ENCODE measurements at places on chromosomes 3 and 15.

DNA sequence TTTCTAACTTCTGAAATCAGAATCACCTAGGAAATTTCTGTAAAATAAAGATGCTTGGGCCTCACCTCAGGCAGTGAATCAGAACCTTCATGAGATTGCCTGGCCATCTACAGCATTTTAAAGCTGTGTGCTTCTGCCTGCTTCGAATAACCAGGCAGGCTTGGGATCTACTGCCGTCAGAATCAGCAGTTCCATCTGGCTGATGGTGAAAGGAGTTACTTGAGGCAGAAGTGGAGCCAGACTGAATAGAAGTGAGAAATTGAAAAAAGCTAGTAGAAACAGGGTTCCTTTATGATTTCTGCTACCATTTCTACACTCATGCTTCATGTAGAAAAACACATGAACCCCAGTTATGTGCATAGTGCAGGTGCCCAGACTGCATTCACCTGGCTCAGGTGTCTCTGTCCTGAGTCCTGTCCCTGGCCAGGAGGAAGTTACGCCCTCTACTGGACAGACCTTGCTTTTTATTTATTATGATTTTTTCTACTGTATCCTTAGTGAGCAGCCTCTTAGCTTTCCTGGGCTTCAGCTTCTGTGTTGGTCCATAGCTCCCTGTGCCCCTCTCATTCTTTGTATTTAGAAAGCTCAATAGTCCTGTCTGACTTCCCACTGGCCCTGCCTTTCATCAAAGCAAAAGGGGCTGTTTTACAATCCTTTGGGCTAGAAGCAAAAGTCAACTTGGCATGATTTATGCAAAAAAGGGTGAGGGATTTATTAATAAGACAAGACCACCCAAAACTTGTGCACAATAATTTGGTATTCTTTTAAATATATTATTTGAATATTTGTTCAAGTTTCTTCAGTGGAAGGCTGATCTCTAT is 200.8 kb upstream of the GOLGA6L4 start:
- peak; percentile 24 for DNase-seq

DNA sequence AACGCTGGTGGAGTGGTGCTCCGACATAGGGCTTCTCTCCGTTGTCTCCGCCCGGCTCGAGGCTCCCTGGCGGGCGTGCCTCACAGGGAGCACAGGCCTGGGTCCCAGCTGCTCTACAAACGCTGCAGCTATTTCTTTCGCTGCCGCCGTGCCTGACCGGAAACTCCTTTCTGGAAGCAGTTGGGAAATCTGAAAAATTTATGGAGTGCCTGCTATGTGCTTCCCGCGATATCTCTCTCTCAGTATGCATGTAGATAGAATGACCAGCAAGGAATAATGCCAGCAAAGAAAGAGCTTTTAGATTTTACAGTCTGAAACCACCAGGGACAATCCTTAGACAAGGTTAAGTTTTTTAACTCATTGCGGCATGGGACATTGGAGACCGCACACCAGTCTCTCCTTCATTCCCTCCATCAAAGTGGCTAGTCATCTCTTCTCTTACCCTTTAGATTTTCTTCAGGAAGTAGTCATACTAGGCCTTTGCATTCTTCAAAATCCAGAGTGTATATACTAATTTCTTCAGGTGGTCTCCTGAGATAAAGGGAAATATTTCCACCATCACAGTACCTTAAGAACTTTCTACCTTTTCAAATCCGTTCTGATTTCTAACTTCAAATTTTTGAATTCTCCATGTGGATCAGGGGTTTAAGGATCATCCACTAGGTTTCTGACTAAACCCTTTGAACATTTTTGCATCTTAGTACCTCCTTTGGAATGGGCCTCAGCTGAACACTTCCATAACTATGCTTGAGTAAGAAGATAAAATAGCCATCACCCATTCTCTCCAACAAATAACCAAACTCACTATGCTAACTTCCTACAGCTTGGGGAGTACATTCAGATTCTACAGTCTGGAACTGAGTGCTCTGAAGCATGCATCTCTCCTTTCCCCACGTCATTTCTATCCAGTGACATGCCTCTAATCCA is 1.1 kb upstream of the NPHP3 start:
- peak; percentile 88 for DNase-seq

DNA sequence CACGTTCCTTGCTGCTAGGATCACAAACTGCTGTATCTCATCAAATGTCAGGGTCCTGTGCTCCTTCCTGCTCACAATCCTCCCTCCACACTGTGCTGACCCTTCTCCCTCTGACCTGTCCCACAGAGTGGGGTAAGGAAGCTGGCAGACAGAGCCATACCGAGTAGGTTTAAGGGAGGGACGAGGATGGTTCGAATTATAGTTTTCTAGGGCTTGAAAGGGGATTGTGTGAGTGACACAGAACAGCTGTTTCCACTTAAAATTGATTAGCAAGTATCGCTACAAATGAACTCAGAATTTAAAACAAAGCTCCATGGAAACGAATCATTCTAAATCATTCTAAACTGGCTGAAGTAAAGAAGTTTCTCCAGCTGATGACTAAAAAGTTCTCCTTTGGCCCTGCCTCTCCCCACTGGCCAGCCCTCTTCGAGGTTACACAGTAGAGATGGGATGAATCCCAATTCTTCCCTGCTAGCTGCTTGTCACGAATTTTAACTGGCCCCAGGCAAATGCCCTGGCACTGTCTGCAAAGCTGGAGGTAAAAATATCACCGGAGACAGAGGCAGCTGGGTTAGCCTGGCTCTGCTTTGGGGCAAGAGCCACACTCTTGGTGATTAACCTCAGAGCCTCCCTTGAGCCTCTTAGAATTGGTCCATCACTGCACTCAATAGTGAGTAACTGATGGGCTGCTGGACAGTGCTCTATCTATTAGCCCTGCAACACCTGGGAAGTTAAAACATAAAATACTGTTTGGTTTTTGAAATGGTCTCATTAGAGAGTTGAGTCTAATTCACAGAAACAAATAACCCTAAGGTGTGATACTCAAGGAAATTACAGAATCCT is 194.9 kb downstream of the CHST2 start:
- no peak for DNase-seq

GRCh38 chr3:133576169-133576568 is 2.7 kb downstream of the CDV3 start:
- no peak for DNase-seq

- no peak for DNase-seq
These were observed 18.9 kb downstream of the ABHD6 start for GRCh38 chr3:58256511-58256910.

GRCh38 chr3:9703736-9704346 is at the start of gene CPNE9:
Gene CPNE9, plus strand, starts transcription at chr3:9703833. Its CDS starts 164 bp downstream, at chr3:9703997.
- DNase-seq = peak; percentile 37

DNA sequence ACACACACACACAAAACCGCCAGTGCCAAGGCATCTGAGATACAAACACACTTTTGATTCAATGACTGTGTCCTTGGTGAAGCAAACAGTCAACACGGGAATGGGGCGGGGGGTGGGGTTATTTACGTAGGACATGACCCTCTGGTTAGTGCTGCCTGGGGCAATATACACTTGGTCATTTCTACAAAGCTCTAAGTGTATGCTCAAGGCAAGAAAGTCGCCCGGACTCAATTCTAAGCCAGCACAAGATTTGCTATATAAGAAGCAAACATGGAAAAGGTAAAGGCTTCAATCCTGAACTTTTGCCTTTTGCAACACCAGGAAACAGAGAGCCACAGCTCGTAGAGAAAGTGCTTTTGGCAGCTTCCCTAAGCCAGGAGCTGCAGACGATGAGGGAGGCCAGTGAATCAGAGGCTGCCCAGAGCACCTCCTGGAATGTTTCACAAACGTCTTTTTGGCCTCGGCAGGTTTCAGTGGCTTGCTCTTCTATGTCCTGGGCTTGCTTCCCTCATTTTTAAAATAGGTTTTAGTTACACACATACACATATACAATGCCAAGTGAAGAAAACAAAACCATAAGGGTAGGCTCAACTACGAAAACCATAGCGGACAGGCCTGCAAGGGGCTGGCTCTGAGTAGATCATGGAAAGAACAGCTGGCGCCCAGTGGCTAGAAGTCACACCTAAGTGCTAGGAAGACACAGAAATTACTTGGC is 73.6 kb downstream of the TM4SF4 start:
- peak; percentile 84 for DNase-seq

Data from ELF-1 (cell line).